Upper lobe of left lung (tissue), 6 donors: ENCODE measurements at places on chromosomes 3 and 15. TPM values are rescaled to one million over a fixed set of nuclear protein-coding genes. Genes with fewer than 3 reads are reported as not detected.

Gene CCDC39
- total RNA-seq = 3.1 TPM

Gene ANKUB1
- total RNA-seq = 3.1 TPM

Gene PLSCR2
- not detected for total RNA-seq

- DNase-seq = no peak
- no peaks in the 10 kb centered on the region for H3K36me3 ChIP-seq
- H3K27me3 ChIP-seq = no peaks in the 10 kb centered on the region
- H3K4me1 ChIP-seq = no peaks in the 10 kb centered on the region
- no peak overlapping the region for H3K4me3 ChIP-seq
- no peak overlapping the region for H3K27ac ChIP-seq
Observed at GRCh38 chr3:10594915-10595314, 89.5 kb upstream of the ATP2B2 start.

DNA sequence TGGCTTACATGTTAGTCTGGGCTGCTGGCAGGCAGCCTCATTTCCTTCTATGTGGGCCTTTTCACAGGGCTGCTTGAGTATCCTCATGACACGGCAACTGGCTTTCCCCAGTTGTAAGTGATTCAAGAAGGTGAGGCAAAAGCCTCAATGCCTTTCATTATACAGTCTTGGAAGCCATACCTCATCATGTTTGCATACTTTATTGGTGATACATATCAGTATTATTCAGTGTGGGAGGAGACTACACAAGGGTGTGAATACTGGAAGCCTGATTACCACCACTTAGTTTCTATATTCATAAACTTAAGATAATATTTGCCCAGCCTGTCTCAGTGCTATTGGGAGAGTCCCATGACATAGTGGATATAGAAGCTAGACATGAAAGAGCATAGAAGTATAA lies 346.8 kb downstream of the SOX2 start:
- no peaks in the 10 kb centered on the region for H3K27me3 ChIP-seq
- no peaks in the 10 kb centered on the region for H3K4me1 ChIP-seq
- H3K36me3 ChIP-seq = no peaks in the 10 kb centered on the region
- DNase-seq = no peak
- no peak overlapping the region for H3K27ac ChIP-seq
